Upper lobe of left lung (tissue), 6 donors: ENCODE measurements at places on chromosomes 3 and 15. TPM values are rescaled to one million over a fixed set of nuclear protein-coding genes. Genes with fewer than 3 reads are reported as not detected.

SEMA3G gene
- total RNA-seq = 19.5 TPM

GRCh38 chr3:100882571-100882984 lies 110.6 kb downstream of the ABI3BP start:
- H3K36me3 ChIP-seq = no peaks in the 10 kb centered on the region
- no peak overlapping the region for H3K4me3 ChIP-seq
- H3K4me1 ChIP-seq = peaks cover 9% of the 10 kb centered on the region
- no peak for DNase-seq
- no peaks in the 10 kb centered on the region for H3K27me3 ChIP-seq

GRCh38 chr3:128215290-128215689 lies 62.0 kb downstream of the EEFSEC start:
- no peak overlapping the region for H3K4me3 ChIP-seq
- H3K36me3 ChIP-seq = no peaks in the 10 kb centered on the region
- no peaks in the 10 kb centered on the region for H3K27me3 ChIP-seq
- H3K4me1 ChIP-seq = no peaks in the 10 kb centered on the region
- DNase-seq = no peak
- no peak overlapping the region for H3K27ac ChIP-seq

GRCh38 chr3:99484871-99485270 lies 153.5 kb upstream of the COL8A1 start:
- no peaks in the 10 kb centered on the region for H3K27me3 ChIP-seq
- no peak overlapping the region for H3K27ac ChIP-seq
- no peaks in the 10 kb centered on the region for H3K4me1 ChIP-seq
- no peaks in the 10 kb centered on the region for H3K36me3 ChIP-seq

DNA sequence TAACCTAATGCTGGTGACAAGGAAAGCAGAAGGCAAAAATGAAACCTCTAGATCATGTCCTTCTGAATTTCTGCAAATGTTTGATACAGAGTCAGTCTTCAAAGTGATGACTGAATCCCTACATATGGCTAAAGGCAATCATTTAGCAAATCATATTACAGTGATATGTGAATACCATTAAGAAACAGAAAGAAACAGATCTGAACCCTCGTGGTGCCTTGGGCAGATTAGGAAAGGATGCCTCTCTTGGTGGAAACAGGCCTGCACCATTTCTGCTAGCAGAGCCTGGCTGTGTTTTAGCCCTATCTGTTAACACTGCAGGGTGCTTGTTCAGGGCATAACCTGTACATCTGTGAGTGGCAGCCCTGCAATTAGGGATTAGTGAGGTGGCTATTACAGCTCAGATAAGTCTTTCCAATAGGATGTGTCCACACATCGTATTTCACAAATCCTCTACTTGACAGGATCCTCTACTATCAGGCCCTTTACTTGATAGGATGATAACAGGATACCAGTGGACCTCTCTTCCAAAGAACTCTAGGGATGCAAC lies 12.1 kb downstream of the SEC22C start:
- no peak for DNase-seq
- no peak overlapping the region for H3K4me3 ChIP-seq
- no peaks in the 10 kb centered on the region for H3K4me1 ChIP-seq
- no peak overlapping the region for H3K27ac ChIP-seq
- H3K27me3 ChIP-seq = no peaks in the 10 kb centered on the region

DNA sequence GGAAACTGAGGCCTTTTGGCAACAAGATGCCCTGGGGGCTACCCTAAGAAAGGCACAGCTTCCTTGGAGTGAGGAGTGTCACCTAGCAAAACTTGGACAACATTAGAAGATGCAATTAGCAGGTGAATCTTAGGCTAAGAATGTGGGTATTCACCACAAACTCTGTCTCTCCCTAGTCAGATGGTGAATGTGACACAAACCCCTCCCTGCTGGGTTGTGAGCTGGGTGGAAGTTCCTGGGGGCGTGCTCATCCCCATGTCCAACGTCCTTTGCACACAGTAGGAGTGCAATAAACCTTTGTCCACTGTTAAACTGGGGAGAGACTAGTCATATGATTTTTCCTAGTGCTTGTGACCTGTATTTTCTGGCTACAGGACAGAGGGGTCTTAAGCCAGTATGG lies 67.1 kb upstream of the SH3GL3 start:
- H3K4me1 ChIP-seq = peaks cover 5% of the 10 kb centered on the region
- no peak overlapping the region for H3K4me3 ChIP-seq
- peaks cover 13% of the 10 kb centered on the region for H3K27me3 ChIP-seq

DNA sequence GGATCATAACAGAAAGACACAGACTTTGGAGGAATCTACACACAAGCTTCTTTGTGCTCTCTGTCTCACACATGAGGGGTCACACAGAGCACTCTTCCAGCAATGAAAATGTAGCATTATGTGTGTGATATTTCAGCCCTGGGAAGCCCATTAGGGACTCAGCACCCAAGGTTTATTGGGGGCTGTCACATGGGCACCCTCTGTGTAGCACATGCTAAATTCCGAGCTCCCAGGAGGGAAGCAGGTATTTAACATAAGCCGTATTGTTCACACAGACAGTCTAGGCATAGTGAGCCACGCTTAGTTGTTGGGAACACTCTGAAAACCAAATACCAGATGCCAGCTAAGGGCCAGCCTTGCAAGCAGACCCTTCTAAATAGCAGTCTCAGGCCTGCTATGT lies 261.6 kb upstream of the MANF start:
- H3K36me3 ChIP-seq = no peaks in the 10 kb centered on the region
- H3K4me3 ChIP-seq = no peak overlapping the region
- no peak overlapping the region for H3K27ac ChIP-seq
- H3K27me3 ChIP-seq = no peaks in the 10 kb centered on the region
- H3K4me1 ChIP-seq = no peaks in the 10 kb centered on the region
